ENCODE measurements at places on chromosomes 16 and 17. TPM values are rescaled to one million over a fixed set of nuclear protein-coding genes. Genes with fewer than 3 reads are reported as not detected.

GRCh38 chr17:45277216-45277849, 15.4 kb upstream of the SPATA32 start:
- no peak overlapping the region for H3K27ac ChIP-seq
- H3K4me3 ChIP-seq: no peak overlapping the region
- H3K36me3 ChIP-seq: peaks cover 22% of the 10 kb centered on the region
- no peaks in the 10 kb centered on the region for H3K4me1 ChIP-seq

DNA sequence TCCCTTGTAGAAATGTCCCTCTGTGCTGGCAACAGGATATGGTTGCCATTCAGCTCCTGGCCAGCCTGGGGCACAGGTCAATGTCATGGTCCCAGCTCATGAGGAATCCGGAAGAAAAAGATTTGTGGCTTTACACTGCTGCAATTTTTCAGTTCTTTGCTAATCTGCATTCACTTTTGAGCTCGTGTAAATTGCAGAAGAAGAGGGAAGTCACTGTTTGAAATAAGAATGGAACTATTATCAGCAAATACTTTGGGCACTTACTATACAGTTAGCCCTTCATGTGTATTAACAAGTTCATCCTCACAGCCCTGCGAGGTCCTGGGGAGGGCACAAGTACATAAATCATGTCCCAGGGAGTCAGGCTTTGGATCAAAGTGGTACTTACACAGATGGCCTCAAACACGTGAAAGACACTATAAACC, 14.2 kb downstream of the SLC47A2 start:
- no peak overlapping the region for H3K27ac ChIP-seq
- no peaks in the 10 kb centered on the region for H3K4me1 ChIP-seq
- H3K27me3 ChIP-seq: no peaks in the 10 kb centered on the region

DNA sequence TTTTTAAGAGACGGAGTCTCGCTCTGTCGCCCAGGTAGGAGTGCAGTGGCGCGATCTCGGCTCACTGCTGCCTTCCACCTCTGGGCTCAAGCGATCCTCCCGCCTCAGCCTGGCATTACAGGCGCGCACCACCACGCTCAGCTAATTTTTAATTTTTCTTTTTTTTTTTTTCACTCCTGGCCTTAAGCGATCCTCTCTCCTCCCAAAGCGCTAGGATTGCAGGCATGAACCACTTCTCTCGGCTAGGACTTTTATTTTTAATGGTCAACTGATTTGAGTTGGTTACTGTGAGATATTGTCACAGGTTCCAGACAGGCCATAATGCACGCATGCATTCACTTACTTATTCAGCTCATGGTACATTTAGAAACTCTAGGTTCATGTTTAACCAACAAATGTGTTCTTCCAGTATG, 888 bp downstream of the PIGW start:
- H3K4me1 ChIP-seq: peaks cover 16% of the 10 kb centered on the region
- no peak for DNase-seq
- peak overlapping the region; percentile 87 for H3K4me3 ChIP-seq

GRCh38 chr17:78125976-78126894, 2.3 kb downstream of the TMC6 start:
- H3K4me1 ChIP-seq: peaks cover 74% of the 10 kb centered on the region
- no peak for DNase-seq
- H3K4me3 ChIP-seq: peak overlapping the region; percentile 79
- H3K36me3 ChIP-seq: peaks cover 50% of the 10 kb centered on the region
- peak overlapping the region; percentile 87 for H3K27ac ChIP-seq

DNA sequence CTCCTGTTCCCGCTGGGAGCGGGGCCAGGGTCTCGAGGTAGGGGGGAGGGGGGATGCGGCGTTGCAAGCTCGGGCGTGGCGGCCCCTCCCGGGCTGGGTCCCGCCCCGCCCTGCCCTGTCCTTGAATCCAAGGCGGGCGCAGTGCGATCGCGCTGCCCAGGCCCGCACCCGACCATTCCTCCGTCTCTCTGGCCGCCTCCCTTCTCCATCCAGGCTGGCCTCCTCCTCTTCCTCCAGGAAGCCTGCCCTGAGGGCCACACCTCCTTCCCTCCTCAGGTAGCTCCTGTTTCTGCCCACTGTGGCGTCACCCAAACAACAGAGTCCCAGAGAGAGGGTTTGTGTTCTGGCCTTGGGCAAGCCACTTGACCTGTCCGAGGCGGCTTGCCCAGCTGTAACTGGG, 43.0 kb upstream of the TAC4 start:
- H3K36me3 ChIP-seq: no peaks in the 10 kb centered on the region
- no peak overlapping the region for H3K4me3 ChIP-seq
- H3K4me1 ChIP-seq: no peaks in the 10 kb centered on the region
- no peak overlapping the region for H3K27ac ChIP-seq
- no peak for DNase-seq
- peaks cover 16% of the 10 kb centered on the region for H3K27me3 ChIP-seq

- no peak overlapping the region for H3K4me3 ChIP-seq
- DNase-seq: no peak
- H3K4me1 ChIP-seq: peaks cover 14% of the 10 kb centered on the region
- no peaks in the 10 kb centered on the region for H3K27me3 ChIP-seq
- H3K36me3 ChIP-seq: peaks cover 23% of the 10 kb centered on the region
Measured at GRCh38 chr17:77097631-77098180, 43.1 kb upstream of the SEC14L1 start.

- H3K36me3 ChIP-seq: no peaks in the 10 kb centered on the region
- H3K4me1 ChIP-seq: peaks cover 13% of the 10 kb centered on the region
- peak overlapping the region; percentile 69 for H3K4me3 ChIP-seq
- H3K27ac ChIP-seq: peak overlapping the region; percentile 62
- H3K27me3 ChIP-seq: no peaks in the 10 kb centered on the region
Measured at GRCh38 chr17:5468075-5468473, 708 bp downstream of the DHX33 start.

DNA sequence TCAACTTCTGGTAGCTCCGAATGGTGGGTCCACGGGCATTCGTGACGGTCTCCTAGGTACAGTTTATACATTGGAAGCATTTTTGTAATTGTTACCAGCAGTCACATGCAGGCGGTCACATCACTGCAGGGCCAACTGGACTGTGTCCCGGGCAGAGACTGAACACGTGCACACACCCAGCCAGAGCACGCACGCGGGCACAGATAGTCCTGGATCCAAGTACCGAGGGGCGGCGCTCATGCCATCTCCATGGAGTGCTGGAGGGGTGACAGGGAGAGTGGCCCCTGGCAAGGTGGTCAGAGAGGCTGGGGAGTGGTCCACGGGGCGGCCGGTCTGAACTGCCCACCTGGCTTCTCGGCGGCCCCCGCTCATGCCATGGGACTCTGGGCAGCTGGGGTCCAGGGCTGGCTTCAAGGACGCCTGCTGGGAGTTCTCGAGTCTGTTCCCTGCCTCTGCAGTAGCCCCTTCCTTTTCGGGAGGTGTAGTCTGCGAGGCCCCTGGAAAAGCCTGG, 34.2 kb downstream of the BAIAP2 start:
- no peaks in the 10 kb centered on the region for H3K27me3 ChIP-seq
- no peak for DNase-seq
- H3K36me3 ChIP-seq: no peaks in the 10 kb centered on the region
- H3K4me1 ChIP-seq: no peaks in the 10 kb centered on the region
- no peak overlapping the region for H3K4me3 ChIP-seq

DNA sequence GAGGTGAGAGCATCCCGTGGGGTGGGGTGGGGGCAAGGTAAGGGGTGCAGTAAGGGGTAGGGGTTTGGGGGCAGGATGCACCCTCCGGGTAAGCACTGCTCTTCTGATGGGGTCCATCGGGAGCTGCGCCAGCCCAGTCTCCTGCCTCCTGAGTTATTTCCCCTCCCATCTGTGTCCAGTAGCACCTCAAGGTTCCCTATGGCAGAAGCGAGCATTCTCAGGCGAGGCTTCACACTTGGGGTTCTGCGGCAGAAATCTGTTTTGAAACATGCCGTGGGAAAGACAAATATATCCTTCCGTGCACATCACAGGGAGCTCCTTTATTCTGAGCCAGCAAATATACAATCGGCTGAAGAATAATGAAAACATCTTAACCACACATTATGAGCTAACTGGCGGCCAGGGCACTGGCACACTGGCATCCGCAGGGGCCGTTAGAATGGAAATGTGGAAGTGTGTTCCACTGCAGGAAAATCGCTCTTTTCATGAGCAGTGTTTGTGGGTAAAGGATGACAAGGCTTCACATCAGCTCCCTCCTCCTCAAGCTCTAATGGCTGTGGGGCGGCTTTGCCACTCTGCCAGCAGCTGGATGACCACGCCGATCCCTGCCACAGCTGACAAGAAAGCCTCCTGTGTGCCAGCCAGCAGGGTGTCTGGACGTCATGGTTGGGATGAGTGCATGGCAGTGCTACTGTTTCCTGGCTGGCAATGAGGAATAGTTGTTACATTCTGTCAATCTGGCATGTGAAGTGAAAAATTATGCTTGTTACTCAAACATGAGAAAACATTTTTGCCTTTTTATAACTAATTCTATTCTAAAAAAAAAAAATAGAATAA, 20.0 kb downstream of the MTHFSD start:
- no peak overlapping the region for H3K27ac ChIP-seq
- H3K36me3 ChIP-seq: peaks cover 7% of the 10 kb centered on the region
- DNase-seq: no peak

DNA sequence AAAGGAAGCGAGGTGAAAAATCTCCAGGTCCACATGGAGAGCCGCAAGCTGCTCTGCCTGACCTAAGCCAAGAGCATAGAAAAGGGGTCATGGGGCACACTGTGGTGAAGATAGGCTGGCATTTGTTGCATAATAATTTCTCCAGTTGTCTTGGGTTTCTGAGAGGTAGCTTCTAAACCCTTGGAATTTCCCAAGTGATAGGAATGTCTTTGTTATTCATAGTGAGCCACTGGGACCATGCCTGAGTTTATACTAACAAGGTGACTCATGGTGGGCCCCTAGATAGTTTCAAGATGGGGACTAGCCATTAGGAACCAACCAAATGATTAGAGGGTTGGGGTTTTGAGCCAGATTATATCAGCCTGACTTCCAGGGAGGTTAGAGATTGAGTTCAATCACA, 25.6 kb downstream of the SOST start:
- H3K27ac ChIP-seq: no peak overlapping the region
- DNase-seq: no peak
- H3K4me3 ChIP-seq: no peak overlapping the region
- no peaks in the 10 kb centered on the region for H3K4me1 ChIP-seq
- no peaks in the 10 kb centered on the region for H3K27me3 ChIP-seq

DNA sequence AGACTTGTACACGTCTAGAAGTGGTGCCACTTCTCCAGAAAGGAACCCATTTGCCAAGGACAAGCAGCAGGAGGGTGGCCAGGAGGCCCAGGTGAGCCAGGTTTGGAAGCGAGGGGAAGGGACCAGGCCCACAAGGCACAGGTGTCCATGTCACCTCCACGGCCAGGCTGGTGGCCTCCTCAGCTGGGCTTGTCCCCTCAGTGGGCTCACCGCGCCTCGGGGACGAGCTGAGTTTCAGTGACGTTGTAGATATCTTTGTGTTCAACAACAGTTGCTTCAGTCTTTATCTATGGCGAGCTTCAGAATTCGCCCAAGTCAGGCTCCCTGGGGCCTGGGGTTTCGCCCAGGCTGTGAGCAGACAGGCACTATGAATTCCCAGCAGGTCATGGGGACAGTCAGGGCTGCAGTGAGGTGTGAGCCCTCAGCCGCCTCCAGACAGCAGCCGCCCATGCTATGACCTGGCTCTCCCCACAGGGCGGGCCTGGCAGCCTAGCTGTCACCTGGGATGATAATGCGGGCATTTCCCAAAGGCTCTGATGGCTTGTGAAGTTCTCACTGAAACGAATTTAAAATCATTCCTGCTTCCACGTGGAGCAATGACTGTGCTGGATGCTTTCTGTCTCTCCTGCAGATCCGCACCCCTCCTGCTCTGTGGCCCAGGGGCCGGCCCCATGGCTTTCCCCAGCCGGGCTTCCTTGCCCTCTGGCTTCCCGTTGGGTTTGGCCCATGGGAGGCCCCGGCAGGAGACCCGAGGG, 89.5 kb downstream of the MRC2 start:
- no peaks in the 10 kb centered on the region for H3K36me3 ChIP-seq
- no peak overlapping the region for H3K27ac ChIP-seq
- H3K4me3 ChIP-seq: no peak overlapping the region

DNA sequence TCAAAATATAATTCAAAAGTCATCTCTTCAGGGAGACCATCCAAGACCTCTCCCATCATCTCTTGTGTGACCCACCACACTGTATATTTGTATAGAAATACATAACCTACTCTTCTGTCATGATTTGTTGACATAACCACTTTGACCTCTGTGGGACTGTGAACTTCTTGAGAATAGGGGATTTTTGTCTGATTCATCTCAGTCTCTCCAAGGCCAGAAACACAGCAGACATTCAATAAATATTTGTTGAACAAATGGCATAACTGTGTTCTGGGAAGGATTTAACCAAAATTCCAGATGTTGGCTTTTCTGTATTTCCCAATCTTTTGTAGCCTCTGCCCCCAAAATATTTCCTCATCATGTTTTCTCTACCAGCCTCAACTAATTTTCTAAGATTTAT, 169.7 kb downstream of the CDH11 start:
- DNase-seq: no peak
- H3K27ac ChIP-seq: no peak overlapping the region
- no peaks in the 10 kb centered on the region for H3K36me3 ChIP-seq
- H3K4me3 ChIP-seq: no peak overlapping the region
- no peaks in the 10 kb centered on the region for H3K27me3 ChIP-seq

- H3K27ac ChIP-seq: no peak overlapping the region
- H3K36me3 ChIP-seq: no peaks in the 10 kb centered on the region
- DNase-seq: no peak
- no peaks in the 10 kb centered on the region for H3K27me3 ChIP-seq
Measured at GRCh38 chr16:81547194-81547938, 102.8 kb downstream of the CMIP start.

DNA sequence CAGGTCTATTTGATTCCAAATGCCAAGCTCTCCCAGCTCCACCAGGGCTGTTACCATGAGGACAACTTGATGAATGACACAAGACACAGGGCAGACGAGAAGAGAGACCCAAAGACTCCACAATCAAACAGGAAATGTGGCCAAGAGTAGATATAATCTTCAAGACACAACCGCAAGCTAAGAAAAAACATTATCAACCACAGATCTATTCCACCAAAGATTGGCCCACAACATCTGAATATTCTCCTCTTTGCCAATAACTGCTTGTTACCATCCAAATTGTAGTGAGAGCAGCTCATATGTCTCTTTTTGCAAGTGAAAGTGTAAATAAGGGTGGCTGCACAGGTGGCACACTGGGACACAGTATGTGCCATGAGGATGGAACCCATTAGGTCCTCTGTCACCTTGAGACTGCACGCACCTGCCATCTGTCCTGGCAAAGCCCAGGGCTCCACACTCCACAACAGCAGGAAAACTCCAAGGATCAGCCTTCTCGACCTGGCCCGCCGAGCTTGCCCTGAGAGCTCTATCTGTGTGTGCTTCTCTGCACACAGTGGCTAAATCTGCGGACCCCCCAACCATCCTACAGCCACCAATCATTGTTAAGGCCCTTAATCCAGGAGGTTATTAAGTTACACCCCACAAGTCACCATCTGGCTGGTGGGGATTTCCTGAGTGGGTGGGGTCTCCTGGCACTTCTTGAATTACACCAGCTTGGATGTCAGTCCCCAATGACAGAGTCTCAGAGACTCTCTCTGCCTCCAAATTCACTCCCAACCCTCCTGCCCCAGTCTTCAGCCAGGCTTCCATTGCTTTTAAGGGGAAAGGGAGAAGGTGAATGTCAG, 50.5 kb downstream of the DYNLRB2 start:
- H3K4me3 ChIP-seq: peak overlapping the region; percentile 30
- H3K4me1 ChIP-seq: peaks cover 18% of the 10 kb centered on the region
- peaks cover 4% of the 10 kb centered on the region for H3K27me3 ChIP-seq
- no peak overlapping the region for H3K27ac ChIP-seq

RANGRF gene
- 66.2 TPM for total RNA-seq

VMO1 gene
- not detected for total RNA-seq

ADAM11 gene
- total RNA-seq: 0.71 TPM

EIF4A3 gene
- total RNA-seq: 181 TPM

OR3A3 gene
- not detected for total RNA-seq
